ENCODE measurements at places on chromosomes 16 and 17.

GRCh38 chr16:77331043-77331442 is 103.8 kb downstream of the ADAMTS18 start:
- no peak for DNase-seq

DNA sequence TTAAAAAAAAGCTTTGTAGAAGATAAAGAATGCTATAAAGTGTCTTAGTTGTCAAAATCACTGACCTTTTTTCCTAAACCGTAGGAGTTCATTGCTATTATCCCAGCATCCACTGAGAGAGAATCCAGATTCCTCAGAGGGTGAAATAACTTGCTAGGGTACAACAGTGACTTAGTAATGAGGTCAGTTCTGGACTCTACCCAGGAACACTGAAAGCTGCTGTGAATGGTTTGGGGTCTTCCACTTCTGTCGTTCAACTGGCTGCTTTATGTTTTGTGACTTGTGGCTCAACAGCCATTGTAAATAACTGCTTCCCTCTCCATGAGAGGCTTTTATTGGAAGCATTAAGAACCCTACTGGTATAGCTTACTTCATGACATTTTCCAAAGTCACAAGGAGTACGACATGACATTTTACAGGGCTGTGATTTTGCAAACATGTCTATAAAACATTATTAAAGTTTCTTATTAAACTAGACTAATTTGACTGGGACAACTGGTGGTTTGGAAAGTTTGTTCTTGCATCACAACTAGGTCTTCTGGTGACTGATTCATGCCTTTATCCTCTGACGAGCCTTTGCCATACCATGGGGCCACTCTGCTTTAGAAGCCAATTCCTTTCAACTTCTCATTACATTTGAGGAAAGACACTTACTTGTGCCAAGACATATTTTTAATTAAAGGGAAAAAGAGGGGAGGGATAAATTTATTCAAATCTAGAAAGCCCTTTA is 92.2 kb upstream of the CDH11 start:
- DNase-seq = no peak

GRCh38 chr16:67775273-67775672 is 31.1 kb downstream of the RANBP10 start:
- DNase-seq = no peak

DNA sequence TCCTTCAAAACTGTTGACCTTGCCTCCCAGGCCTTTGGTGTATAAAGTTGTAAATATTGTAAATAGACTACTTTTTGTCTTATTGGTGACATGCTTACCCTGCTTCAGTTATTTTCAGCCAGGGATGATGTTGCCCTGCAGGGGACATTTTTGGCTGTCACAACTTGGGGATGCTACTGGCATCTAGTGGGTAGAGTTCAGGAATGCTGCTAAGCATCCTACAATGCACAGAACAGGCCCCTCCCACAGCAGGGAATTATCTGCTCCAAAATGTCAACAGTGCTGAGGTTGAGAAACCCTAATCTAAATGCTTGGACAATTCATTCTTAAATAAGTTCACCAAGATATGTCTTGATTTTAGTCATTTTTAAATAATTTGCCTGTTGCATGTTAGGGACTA is 459.8 kb downstream of the PMP22 start:
- no peak for DNase-seq

DNA sequence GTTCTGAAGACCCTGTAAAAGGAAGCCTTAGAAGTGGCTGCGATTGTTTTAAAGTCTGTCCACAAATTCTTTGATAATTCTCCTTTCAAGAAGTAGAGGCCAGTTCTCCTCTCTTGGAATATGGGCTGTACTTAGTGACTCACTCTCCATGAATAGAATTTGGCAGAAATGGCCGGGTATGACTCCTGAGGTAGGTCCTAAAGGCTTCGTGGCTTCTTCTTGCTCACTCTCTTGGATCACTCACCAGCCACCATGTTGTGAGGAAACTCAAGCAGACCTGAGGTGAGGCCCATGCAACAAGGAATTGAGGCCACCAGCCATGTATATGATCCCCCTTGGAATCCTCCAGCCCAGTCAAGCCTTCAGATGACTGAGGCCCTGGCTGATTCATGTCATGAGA is 75.8 kb downstream of the WWOX start:
- DNase-seq = no peak

DNA sequence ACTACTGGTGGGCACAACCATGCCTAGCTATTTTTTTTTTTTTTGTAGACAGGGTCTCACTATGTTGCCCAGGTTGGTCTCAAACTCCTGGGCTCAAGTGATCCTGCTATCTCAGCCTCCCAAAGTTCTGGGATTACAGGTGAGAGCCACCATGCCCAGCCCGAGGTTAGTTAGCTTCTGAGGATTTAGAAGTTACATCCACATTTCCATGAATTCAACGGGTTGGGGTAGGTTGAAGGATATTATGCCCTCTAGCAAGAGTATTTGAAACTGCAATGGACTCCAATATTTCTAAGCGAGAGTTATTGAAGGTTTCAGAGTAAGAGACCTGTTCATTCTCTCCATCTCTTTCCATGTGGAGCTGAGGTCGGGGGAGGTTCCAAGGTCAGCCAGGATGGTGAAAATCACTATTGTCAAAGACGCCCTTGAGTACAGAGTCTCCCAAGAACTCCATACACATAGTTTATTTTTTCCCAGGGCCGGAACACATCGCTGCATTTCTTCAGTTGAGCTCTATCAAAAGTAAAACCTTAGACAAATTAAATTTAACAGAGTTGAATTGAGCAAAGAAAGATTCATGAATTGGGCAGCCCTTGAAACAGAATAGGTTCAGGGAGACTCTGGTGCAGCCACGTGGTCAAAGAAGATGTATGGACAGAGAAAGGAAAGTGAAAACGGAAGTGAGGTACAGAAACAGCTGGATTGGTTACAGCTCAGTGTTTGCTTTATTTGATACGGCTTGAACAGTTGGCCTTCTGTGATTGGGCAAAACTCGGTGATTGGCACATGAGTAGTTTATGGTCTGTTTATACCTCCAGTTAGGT is 19.0 kb upstream of the ITPRIPL2 start:
- no peak for DNase-seq

GRCh38 chr17:20989991-20990855 is 52.6 kb downstream of the USP22 start:
- no peak for DNase-seq

- no peak for DNase-seq
Measured at GRCh38 chr17:65227637-65228036, 90.5 kb downstream of the RGS9 start.

GRCh38 chr16:6853565-6853964 is 479.1 kb upstream of the RBFOX1 start:
- DNase-seq = no peak

DNA sequence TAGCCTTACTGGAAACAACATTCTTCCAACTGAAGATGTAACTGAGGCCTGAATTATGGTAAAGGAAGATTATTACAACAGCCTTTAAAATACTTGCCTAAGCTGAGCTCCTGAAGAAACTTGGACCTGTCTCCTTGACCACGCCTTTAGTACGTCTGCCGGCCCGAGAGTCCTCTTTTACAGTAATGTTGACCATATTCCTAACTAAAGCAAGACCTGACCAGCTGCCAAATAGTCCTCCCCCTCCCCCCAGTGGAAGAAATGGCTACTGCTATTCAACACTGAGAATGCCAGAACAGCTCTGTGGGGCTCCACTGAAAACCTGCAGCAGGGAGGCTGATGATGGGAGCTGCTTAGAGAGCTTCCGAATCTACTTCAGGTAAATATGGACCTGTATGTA is 12.6 kb upstream of the FOXJ1 start:
- no peak for DNase-seq

DNA sequence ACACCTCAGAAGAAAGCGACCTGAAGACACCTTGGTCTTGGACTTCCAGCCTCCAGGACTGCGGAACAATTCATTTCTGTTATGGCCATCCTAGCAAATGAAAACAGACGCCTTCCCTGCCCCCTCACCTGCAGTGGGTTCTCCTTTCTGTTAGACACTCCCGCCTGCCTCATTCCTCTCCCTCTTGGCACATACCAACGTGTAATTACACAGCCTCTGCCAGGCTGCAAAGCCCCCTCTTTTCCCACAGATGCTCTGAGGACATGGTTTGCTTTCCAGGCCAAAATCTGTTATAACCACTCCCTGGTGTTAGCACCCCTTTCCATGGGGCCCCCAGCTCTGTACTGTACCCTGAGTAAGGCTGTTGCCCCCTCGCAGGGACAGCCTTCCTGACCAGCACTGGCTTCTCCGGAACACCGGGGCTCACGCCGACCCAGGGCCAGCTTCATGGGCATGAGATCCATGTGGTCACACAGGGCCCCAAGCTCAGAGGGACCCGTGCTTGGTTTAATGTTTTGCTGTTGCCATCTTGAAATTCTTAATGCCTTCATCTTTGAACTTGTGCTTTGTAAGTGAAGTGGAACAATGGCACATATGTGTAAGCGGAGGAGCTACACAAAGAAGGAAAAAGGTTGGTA is 64.1 kb downstream of the SDK2 start:
- no peak for DNase-seq

GRCh38 chr16:90043526-90043925 is 24.3 kb upstream of the DBNDD1 start:
- no peak for DNase-seq

DNA sequence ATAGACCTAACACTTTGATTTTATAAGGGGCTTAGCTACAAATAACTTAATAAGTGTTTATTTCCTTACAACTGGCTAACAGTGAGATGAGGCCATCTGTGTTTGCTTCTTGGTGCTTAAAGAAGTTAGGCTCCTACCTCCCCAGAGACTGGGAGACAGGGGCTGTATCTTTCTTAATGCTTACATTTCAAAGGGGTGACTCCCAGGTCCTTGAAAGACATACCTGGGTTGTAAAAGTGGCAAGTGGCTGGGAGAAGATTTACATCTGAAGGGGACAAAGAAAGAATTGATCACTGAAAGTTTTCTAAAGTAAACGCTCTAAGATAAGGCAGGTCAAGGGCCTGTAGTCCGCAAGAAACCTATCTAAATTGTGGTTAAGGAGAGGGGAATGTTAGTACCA is 196.8 kb downstream of the CNTNAP4 start:
- no peak for DNase-seq

DNA sequence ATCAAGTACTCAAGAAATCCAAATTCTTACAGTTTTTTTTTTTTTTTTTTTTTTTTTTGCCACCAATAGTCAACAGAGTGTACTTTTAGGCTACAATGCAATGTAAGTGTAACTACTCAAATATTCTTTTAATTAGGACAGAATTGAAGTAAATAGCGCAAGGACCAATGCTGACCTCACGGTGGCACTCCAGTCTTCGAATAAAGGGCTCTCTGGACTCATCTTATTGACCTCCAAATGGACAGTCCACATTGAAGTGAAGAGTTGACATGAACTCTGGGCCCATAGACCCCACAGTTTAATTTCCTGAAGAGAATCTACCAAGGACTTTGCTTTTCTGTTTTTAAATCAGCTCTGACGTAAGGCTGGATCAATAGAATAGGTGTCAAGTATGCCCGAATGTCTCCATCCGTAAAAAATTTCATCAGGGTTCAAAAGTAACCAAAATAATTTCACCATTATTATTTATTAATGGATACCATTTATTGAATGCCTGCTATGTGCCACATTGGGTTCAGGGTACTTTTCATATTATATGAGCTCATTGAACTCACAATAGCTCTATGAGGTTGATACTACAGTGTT is 7.3 kb upstream of the DDX52 start:
- no peak for DNase-seq

DNA sequence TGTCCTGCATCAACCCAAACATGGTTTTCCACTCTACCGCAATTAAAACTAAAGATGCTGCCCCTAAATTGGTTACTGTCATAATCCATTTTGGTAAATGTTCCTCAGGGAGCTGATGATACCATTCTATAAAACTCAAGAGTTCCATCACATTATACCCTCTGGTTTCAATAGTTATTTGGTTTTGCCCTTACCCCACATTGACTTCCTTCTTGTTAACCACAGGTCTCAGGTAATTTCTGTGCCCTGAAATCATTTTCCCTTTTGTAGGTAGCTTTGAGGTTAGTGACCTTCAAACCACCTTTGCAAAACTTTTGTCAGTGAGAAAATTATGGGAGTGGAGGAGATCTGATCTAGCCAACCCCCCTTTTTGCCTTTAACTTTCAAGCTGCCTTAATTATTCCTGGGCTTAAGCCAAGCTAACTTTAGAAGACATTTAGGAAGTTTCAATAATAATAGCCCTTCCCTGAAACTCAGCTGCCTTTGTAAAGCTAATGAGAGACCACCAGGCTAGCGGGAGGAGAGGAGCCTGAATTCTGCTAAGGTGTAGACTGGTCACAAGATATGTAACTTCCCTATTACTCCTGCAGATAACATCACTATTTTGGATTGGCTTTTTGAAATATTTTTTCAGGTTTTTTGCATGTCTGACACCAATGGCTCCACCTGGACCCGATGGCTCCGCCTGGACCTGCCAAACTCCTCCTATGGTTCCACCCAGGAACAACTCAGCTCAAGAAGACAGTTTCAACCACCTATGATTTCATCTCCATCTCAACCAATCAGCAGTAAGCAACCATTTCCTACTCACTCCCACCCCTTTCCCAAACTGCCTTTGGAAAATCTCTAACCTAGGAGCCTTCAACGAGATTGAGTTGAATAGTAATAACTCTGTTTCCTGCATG is 224.9 kb downstream of the HS3ST3B1 start:
- DNase-seq = no peak

DNA sequence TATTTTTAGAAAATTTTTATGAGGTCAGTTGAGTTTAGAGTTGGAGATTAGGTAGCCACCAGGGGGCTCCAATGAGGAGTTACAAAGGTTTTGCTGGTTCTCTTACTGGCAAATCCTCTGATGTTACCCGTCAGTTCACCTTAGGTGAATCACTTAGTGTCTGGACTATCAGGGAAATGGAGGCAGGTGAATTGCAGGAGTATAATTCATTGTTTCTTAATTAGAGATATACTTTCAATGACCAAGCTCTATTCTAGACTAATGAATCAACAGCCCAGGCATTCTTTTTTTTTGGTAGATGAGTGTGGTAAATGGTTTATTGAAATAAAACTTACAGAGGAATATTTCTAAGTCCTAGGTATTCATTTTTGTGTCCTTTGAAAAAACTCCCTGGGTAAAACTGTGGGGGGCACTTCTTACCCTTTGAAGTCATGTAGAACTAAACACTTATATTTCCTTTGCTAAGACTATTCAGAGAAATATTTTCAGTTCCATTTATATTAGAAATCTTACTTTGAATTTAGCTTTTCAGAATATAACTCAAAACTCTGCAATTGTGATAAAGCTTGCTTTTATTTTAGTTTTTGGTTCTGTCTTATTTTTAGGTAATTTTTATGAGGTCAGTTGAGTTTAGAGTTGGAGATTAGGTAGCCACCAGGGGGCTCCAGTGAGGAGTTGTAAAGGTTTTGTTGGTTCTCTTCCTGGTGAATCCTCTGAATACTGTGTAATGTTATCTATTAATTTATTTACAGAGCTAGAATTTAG is 17.7 kb downstream of the PSMD11 start:
- DNase-seq = peak; percentile 65

DNA sequence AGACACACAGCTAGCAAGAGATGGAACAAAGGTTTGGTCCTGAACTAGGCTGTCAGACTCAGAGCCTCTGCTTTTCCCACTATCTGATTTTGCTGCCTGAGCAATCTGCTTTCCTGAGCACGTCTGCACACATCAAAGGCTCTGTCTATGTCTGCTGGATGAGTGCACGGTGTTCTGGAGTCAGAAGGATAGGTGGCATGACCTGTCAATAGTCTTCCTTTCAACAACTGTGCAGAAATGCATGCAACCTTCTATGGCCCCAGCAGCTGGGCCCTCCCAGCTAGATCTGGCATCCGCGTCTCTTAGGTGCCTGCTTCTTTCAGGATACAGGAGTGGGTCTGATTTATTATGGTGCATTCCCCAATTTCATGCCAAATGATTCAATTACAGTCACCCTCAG is 138.3 kb downstream of the UTP18 start:
- no peak for DNase-seq

Measured in activated gamma-delta T cell treated with Interleukin-2 at 50 U/mL for 16 hours (primary cell).